ENCODE measurements at places on chromosomes 2 and 18.

DNA sequence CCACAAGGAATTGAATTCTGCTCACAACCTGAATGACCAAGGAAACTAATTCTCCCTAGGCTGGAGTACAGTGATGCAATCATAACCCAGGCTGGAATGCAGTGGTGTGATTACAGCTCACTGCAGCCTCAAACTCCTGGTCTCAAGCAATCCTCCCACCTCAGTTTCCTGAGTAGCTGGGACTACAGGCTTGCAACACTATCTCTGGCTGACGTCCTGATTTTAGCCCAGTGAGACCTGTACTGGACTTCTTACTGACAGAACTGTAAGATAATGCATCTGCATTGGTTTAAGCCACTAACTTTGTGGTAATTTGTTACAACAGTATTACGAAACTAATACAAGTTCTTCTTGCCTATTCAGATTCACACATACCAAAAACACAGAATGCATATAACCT is 9.5 kb upstream of the KDSR start:
- peak; percentile 22 for DNase-seq

GRCh38 chr2:17821535-17822444 is 5.5 kb downstream of the MSGN1 start:
- no peak for DNase-seq

DNA sequence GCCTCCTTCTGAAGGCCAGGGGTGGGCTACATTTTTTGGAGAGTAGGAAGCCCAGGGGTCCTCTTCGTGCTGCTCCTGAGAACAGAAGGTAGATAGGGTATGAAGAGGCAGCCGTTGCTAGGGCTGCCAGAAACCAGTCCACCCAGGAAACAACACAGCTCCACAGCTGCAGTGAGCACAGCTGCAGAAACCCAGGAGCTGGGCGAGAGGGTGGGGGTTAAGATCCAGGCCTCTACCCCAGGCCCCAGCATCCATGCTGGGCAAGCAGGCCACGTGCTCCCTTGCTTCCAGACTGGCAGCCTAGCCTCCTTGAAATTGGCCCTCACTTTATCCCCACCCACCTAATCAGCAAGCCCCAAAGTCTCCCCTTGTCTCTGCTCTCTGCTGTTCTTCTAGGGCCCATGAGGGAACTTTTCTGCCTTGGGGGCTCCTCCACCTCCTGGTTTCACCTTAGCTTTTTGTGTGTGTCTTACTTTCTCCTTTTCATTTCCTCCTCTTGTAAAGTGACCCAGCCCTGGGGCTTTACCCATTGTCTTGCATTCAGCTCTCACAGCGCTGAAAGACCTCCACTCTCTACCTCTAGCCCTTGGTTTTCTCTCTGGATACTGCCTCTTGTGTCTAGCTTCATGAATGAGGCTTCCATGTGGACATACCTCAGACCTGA is 30.7 kb downstream of the STON1 start:
- DNase-seq, result no peak

GRCh38 chr2:2574401-2575180 is 243.5 kb upstream of the MYT1L start:
- DNase-seq, result no peak

GRCh38 chr2:233060501-233060979 is 398 bp downstream of the INPP5D start:
- DNase-seq, result no peak

GRCh38 chr2:223697892-223698645 is 95.9 kb upstream of the SCG2 start:
- DNase-seq, result no peak

- DNase-seq, result no peak
Measured at GRCh38 chr18:1438967-1439366, 534.3 kb downstream of the ADCYAP1 start.

- no peak for DNase-seq
Measured at GRCh38 chr18:1438458-1438910, 533.8 kb downstream of the ADCYAP1 start.

DNA sequence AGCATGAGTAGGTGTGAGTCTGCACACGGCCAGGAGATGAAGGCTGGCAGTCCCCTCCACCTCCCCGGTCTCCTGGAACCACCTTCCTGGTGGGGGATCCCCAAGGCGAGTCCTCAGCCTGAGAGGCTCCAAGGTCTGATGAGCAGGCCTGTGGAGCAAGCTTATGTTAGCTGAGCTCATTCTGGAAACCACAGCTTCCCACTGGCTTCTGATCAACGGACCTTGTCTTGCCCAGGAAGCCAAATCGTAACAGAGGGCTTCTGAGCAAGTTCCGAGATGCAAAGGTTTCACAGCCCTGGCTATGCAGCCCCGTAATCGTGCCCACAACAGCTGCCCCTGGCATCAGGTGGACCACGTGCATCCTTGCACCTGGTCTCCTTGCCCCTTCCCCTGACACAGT is 28.8 kb upstream of the GPR55 start:
- DNase-seq, result no peak

GRCh38 chr2:228735697-228736096 is 535.4 kb downstream of the PID1 start:
- no peak for DNase-seq

DNA sequence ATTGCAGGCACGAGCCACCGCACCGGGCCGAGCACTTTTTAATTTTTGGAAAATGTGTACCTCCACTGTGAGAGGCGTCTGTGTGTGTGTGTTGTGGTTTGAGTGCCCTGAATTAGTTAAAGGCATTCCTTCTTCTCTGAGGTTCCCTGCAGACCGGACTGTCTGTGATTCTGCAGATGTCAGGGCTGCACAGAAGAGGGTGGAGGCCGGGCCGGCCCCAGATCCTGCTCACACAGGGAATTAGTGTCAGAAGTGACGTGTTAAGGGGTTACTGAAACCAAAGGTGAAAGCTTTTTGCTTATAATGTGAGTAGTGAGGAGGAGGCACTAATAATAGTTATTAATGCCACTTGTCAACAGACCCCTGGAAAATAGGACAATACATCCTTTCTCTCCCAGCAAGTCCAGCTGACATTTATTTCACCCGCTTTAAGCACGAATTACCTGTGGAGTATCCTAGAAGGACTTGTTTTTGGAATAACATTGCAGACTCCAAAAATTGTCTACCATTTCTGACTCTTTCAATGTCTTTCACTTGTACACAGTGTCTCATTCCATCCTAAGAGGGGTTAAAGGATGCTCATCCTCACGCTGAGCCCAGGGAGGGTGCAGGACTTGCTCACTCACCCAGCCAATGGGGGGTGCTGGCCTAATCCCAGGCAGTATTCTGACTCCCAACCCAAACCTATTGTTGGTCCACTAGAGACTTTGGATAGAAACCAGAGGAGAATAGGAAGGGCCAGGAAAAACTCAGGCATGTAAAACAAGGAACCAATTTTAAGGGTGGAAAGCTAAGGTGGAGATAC is 16.2 kb downstream of the ARHGAP25 start:
- DNase-seq, result no peak

DNA sequence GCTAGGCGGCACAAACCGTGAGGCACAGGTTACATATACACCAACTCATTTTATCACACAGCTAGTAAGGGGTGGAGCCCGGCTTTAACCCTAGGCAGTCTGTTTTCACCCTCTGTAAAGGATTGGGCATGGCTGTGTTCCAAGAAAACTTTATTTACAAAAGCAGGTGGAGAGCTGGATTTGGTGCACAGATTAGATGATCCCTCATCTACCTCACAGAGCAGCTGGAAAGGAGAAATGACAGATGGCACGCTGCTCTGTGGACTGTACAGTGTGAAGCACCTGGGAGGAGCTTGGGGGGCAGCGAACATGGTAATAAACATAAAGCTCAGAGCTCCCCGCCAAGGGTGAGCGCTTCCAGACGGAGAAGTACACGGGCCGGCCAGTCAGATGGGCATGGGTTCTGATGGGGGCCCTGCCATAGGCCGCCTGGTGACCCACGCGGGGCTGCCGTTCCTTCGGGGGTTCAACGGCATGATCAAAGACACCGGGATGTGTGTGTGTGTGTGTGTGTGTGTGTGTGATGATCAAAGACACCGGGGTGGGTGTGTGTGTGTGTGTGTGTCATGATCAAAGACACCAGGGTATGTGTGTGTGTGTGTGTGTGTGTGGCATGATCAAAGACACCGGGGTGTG is 862 bp upstream of the TMEM177 start:
- no peak for DNase-seq

DNA sequence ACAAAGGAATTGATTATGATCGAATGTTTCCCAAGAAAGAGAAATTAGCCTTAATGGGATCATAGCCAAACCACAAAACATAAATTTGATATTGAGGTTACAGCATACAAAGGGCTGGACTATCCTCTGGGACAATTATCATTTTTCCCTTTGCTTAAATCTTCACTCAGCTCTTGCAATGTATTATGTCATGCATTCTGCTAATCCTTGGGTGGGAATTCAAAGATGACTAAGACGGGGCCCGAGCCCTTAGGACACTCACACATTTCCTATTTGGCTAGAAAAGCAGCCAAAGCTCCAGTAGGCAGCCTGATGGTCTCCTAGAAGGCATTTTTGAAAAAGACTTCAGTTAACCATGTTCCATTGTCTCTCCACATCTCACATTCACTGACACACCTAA is 17.2 kb upstream of the NMI start:
- peak; percentile 67 for DNase-seq
